ENCODE measurements at places on chromosomes 1 and 21. TPM values are rescaled to one million over a fixed set of nuclear protein-coding genes. Genes with fewer than 3 reads are reported as not detected.

DNA sequence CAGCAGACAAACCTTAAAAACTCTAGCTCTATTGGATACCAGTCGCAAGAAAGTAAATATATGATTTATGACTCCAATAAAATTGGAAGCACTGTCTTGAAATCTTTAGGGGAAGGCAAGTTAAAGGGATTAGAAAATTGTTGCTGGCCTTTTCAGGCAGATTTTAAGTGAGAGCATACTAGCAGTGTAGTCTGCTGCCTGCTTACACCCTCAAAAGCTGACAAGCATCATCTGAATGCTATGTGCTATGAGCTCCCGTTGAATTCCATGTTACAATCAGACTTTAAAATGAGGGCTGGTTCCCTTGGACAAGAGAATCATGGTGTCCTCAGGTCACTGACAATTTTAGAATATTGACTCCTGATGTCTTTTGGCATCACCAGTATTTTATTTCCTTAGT, 271.1 kb upstream of the C1orf105 start:
- H3K4me3 ChIP-seq: no peak overlapping the region
- H3K27me3 ChIP-seq: no peaks in the 10 kb centered on the region
- H3K27ac ChIP-seq: no peak overlapping the region
- no peaks in the 10 kb centered on the region for H3K36me3 ChIP-seq

DNA sequence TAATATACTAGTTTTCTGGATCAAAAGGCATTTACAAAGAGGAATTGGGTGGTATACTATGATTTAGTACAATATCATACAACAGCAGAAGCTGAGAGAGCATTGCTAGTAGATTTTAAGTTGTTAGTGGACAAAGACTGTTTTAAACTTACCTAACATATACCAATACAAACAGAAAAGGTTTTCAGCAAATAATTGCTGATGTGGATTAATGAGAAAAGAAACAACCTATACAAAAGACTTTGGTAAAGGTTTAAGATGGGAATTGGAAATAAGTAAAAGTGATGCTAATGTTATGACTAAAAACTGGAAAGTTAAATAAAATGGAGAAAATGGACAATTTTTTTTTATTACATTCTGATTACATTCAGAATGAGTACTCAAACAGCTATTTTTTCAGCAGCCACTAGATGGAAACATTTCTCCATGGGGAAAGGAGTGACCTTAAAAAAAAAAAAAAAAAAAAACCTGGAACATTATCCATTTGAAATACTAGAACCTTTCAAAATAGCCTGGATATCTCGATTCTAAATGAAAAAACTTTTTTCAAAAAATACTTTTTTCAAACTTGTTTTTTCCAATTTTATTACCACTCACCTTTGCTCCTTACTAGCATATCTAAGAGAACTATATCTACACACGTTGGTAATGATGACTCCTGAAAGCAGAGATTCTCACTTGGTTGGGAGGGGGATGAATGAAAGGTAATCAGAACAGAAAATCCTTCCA, 55.4 kb downstream of the EPRS1 start:
- H3K36me3 ChIP-seq: peaks cover 20% of the 10 kb centered on the region
- no peak for DNase-seq
- H3K27ac ChIP-seq: no peak overlapping the region
- no peaks in the 10 kb centered on the region for H3K27me3 ChIP-seq
- no peaks in the 10 kb centered on the region for H3K4me1 ChIP-seq

GRCh38 chr1:24635195-24635843, 7.8 kb upstream of the SRRM1 start:
- no peaks in the 10 kb centered on the region for H3K27me3 ChIP-seq
- H3K4me1 ChIP-seq: no peaks in the 10 kb centered on the region
- H3K36me3 ChIP-seq: no peaks in the 10 kb centered on the region
- no peak overlapping the region for H3K4me3 ChIP-seq

DNA sequence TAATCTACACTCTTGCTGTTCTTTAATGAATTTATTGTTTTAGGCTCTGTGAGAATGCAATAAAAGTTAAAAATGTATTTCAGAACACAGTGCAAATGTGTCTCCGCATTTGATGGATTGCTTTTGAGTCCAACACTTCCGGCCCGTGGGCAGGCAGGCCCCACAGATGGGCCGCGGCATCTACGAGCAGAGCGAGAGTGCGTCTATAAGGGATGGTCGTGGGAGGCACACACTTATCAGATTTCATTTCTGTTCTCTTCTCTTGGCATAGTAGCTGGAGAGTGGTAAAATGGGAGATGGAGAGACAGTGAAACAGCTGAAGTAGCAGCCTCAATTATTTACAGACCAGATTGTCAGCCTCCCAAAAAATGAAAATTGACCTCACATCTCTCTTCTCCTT, 134.2 kb downstream of the NAV1 start:
- H3K4me3 ChIP-seq: no peak overlapping the region
- no peaks in the 10 kb centered on the region for H3K36me3 ChIP-seq
- H3K27me3 ChIP-seq: no peaks in the 10 kb centered on the region
- H3K27ac ChIP-seq: no peak overlapping the region

- DNase-seq: no peak
- no peak overlapping the region for H3K27ac ChIP-seq
- no peaks in the 10 kb centered on the region for H3K36me3 ChIP-seq
- no peaks in the 10 kb centered on the region for H3K27me3 ChIP-seq
- H3K4me1 ChIP-seq: peaks cover 6% of the 10 kb centered on the region
Observed at GRCh38 chr1:210938416-210938925, 195.5 kb downstream of the KCNH1 start.

DNA sequence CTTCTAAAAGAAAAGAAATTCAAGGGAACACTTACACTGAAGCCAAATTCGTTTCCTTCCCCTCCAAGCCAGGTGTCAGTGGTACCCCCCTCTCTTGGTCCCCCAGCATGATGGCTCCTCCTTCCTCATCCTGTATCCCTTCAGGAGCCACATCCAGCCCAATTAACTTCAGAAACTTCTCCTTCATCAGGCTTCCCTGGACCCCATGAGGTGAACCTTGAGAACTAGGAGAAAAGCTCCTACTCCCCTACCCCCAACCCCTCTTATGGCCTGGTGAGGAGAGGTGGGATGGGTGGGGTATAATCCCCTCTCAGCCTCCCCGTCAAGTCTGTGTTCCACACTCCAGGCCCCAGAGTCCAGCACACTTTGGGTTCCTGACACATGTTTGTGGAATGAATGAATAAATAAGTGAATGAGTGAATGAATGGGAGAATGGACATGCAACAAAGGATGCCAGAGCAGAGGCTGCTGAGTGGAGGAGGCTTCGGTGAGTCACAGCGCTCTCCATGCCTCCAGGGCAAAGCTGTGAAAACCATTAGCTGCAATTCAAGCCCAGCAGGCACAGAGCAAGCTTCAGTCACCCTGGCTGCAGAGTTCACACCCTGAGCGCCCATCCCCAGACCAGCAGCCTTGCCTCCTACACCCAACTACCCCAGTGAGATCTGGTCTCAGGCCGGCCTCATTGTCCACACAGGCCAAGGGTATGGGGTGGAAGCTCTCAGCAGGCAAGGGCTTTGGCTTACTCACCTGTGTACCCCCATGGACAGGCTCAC, 43.8 kb downstream of the BATF3 start:
- DNase-seq: no peak
- no peaks in the 10 kb centered on the region for H3K27me3 ChIP-seq
- no peak overlapping the region for H3K27ac ChIP-seq
- no peak overlapping the region for H3K4me3 ChIP-seq

- H3K36me3 ChIP-seq: no peaks in the 10 kb centered on the region
- H3K27me3 ChIP-seq: no peaks in the 10 kb centered on the region
- no peak overlapping the region for H3K27ac ChIP-seq
Observed at GRCh38 chr1:172973424-172973823, 77.3 kb downstream of the TNFSF18 start.

DNA sequence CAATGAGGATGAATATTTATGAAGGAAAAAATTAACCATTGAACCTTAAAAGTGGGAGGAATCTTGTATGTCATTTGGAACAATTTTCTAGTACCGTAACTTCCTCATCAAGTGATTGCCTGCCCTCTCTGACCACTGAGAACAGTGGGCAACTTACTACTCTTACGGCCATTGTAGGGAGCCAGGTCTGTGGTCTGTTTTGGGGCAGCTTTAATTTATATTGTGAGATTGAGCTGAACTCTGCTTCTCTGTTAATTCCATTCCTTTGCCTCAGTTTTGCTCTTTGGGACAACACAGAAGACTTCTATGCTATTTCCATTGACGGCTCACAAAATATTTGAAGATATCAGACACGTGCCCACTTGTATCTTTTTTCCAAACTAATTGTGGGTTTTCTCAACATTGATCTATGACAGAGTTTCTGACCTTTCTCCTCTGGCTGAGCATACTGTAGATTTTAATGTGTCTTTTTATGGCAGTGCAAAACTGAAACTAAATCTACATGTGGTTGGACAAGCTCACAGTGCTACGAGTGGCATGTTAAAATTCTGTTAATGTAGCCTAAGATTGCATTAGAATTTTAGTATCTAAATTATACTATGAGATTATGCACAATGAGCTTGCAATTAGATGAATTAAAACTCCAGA, 27.8 kb upstream of the ZNF281 start:
- peak; percentile 1 for DNase-seq
- no peaks in the 10 kb centered on the region for H3K27me3 ChIP-seq
- peak overlapping the region; percentile 37 for H3K4me3 ChIP-seq
- H3K4me1 ChIP-seq: no peaks in the 10 kb centered on the region
- no peak overlapping the region for H3K27ac ChIP-seq

GRCh38 chr1:215119719-215120365, 37.3 kb downstream of the KCNK2 start:
- no peak overlapping the region for H3K4me3 ChIP-seq
- no peaks in the 10 kb centered on the region for H3K4me1 ChIP-seq
- H3K27ac ChIP-seq: no peak overlapping the region

DNA sequence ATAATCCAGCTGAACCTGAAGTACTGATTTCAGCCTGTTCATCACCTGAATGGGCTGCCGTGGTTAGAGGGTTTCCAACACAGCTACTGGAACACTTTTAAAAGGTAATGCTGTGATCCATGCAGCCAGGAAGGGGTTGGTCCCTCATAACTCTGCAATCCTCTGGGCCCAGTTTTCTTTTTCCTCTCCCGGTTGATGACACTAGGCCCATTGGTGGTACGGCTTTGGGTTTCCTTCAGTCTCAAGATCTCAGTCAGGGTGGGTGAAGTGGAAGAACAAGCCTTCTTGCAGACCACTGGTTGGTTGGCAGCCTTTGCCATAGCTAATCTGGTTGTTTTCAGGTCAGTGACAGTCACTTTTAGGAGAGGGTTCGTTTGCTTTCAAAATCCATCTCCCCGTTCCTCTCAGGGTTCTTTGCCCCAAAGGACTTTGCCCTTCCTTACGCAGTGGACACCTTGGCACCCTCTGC, 502 bp upstream of the SLC35A3 start:
- peak overlapping the region; percentile 81 for H3K4me3 ChIP-seq
- H3K27ac ChIP-seq: peak overlapping the region; percentile 72
- peaks cover 18% of the 10 kb centered on the region for H3K4me1 ChIP-seq
- DNase-seq: no peak

- no peaks in the 10 kb centered on the region for H3K36me3 ChIP-seq
- no peak overlapping the region for H3K27ac ChIP-seq
- peaks cover 12% of the 10 kb centered on the region for H3K4me1 ChIP-seq
- peaks cover 6% of the 10 kb centered on the region for H3K27me3 ChIP-seq
- no peak for DNase-seq
- H3K4me3 ChIP-seq: no peak overlapping the region
Observed at GRCh38 chr1:8022395-8023286, 3.5 kb downstream of the ERRFI1 start.

- no peak overlapping the region for H3K27ac ChIP-seq
- peaks cover 48% of the 10 kb centered on the region for H3K36me3 ChIP-seq
- no peak overlapping the region for H3K4me3 ChIP-seq
- H3K4me1 ChIP-seq: no peaks in the 10 kb centered on the region
Observed at GRCh38 chr1:19347533-19348172, 35.5 kb downstream of the SLC66A1 start.

GRCh38 chr1:160208557-160209320, 3.6 kb downstream of the PEA15 start:
- no peak for DNase-seq
- peaks cover 13% of the 10 kb centered on the region for H3K4me1 ChIP-seq
- H3K36me3 ChIP-seq: peaks cover 15% of the 10 kb centered on the region
- H3K27me3 ChIP-seq: no peaks in the 10 kb centered on the region
- H3K4me3 ChIP-seq: no peak overlapping the region
- no peak overlapping the region for H3K27ac ChIP-seq

DNA sequence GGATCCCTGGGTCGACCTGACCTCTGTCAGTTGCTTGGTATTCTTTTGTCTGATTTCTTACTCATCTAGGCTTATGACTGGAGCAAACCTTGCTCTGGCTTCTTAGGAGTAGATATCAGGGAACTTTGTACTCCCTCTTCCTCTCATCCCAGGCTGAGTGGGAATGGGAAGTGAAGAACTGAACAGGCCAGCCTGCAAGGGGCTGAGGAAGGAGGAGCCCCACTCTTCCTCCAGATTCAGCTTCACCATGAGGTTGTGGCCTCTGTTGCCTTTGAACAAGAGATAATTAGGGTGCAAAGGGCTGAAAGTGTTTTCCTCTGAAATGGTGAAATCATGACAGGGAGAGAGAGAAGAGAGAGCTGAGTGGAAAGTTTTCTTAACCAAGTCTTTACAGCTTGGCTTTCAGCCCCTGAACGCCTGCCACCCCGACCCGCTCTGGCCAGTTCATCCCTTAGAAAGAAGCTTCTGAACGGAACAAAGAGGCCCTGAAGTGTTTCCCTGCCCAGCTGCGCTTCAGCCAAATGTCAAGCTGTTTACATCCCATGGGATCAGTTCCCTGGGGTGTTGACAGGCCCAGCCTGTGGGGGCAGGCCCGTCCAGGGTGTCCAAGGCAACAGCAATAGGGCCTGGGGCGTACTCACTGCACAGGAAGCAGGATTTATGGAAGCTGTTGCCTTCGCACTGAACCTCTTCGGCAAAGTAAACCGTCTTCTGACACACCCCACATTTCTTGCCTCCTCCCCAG, 11.2 kb downstream of the CSRP1 start:
- H3K36me3 ChIP-seq: peaks cover 6% of the 10 kb centered on the region
- DNase-seq: no peak
- no peak overlapping the region for H3K27ac ChIP-seq
- H3K4me1 ChIP-seq: no peaks in the 10 kb centered on the region

- DNase-seq: no peak
- peaks cover 13% of the 10 kb centered on the region for H3K4me1 ChIP-seq
- H3K36me3 ChIP-seq: no peaks in the 10 kb centered on the region
- no peak overlapping the region for H3K4me3 ChIP-seq
- H3K27ac ChIP-seq: no peak overlapping the region
Observed at GRCh38 chr21:44970766-44971671, 31.2 kb downstream of the SLX9 start.

GRCh38 chr1:198435056-198435455, 105.4 kb downstream of the ATP6V1G3 start:
- no peaks in the 10 kb centered on the region for H3K36me3 ChIP-seq
- no peak overlapping the region for H3K4me3 ChIP-seq
- H3K4me1 ChIP-seq: no peaks in the 10 kb centered on the region
- no peak for DNase-seq
- no peaks in the 10 kb centered on the region for H3K27me3 ChIP-seq
- H3K27ac ChIP-seq: no peak overlapping the region

MANEAL gene
- 9.0 TPM for total RNA-seq

ETNK2 gene
- 0.91 TPM for total RNA-seq

ADORA1 gene
- not detected for total RNA-seq

IFFO2 gene
- total RNA-seq: 37.7 TPM

KLHDC9 gene
- 0.49 TPM for total RNA-seq

DDAH1 gene
- not detected for total RNA-seq

ZBTB48 gene
- 31.7 TPM for total RNA-seq

GLUL gene
- total RNA-seq: 32.7 TPM

DNASE2B gene
- total RNA-seq: not detected

ASB17 gene
- not detected for total RNA-seq

MSH4 gene
- 0.50 TPM for total RNA-seq

BCAR3 gene
- total RNA-seq: 0.77 TPM

VTCN1 gene
- not detected for total RNA-seq

SELENON gene
- 11.7 TPM for total RNA-seq
